Metanephros (tissue), 2 donors: ENCODE measurements at places on chromosomes 5 and 9. TPM values are rescaled to one million over a fixed set of nuclear protein-coding genes. Genes with fewer than 3 reads are reported as not detected.

TLN1 gene
- 254 TPM for total RNA-seq

DMRT3 gene
- 0.58 TPM for total RNA-seq

TMEM232 gene
- total RNA-seq = 7.3 TPM

SV2C gene
- total RNA-seq = 0.18 TPM

FBXL7 gene
- 19.6 TPM for total RNA-seq
